ENCODE measurements at places on chromosomes 2 and 18.
A peak's percentile ranks its signal among the peaks of the same experiment; 100 is the strongest.

DNA sequence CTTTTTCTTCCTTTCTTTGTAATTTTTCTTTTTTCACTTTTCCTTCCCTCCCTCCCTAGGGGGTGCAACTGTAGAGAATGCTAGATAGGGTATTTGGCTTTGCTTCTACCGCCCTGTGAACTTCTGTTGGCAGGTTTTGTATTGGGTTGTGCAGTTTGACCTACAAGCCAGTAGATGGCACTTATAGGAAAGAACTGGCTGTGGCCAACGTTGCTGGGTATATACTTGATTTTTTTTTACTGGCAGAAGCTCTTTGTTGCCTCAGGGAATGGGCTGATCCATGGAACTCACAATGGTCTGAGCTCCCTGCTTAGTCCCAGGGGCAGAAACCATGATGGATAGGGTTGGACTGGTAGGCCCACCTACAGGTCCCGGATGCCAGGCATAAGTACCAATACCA, 1019.5 kb upstream of the LRRTM1 start:
- DNase-seq = peak; percentile 13

DNA sequence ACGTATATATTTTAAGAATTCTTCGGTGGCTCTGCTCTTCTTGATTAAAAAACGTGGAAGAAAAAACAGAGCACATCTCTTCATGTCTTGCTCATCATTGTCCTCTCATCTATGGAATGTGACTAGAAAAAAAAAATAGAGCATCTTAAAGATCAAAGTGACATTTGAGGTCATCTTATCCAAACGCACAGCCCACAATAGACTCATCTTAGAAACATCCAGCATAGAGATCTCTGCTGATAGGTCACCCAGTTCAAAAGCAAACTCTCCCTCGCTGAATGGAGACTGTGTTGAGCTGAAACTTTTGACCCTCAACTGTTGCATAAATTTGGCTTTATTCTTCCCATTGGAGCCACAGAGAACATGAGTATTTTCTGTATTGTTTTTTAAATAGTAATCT, 65.2 kb downstream of the CMPK2 start:
- no peak for DNase-seq

GRCh38 chr2:154187948-154188347, 316.2 kb downstream of the GALNT13 start:
- DNase-seq = no peak

- DNase-seq = peak; percentile 36
These were observed 150.7 kb downstream of the THADA start for GRCh38 chr2:43444989-43445645.

GRCh38 chr2:157887946-157888345, 11.8 kb upstream of the ACVR1 start:
- no peak for DNase-seq

DNA sequence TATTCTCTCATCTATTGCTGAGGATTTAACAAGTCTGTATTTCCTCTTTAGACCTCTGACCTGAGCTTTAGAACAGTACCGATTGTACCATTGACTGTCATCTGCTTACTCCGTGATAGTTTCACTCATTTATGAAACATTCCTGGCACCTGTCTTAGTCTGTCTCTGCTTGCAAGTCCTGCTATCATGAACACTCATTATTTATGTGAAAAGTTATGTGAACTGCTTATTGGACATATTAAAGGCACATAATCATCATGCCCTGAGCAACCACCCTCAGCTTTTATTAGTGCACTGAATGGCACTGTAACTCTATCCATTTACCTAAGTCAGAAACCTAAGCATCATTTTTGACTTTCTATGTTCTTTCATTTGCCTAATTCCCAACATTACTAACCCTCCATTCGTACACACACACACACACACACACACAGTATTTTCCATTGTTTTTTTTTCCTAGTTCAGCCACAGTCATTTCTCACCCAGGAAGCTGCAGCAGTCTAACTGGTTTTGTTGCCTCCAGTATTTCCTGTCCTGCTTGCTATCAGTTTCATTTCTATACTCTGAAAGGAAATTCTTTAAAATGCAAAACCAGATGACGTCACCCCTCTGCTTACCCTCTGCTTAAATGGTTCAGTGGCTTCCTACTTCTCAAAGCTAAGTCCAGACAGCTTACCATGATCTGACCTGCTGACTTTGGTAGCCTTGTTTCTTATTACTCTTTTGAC, 146.1 kb downstream of the HAUS1 start:
- peak; percentile 74 for DNase-seq

DNA sequence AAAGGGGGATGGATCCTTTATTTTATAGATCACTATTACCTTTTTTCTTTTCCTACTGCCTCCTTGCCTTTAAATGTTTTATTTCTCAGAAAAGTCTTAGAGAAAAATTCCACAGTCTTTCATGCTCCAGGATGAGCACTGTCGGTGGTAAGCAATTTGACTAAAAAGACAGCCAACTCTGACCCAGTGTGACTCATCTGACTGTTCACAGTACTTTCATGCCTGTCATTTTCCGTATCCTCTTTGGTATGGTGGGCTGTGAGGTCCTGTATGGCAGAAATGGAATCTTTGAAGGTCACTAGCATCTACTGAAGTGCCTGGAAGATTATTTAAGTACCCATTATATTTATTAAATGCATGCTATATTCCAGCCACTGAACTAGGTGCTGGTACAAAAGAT, 2.1 kb upstream of the RFTN2 start:
- DNase-seq = peak; percentile 60

- no peak for DNase-seq
These were observed 248.0 kb downstream of the TCF4 start for GRCh38 chr18:55339990-55340389.
